ENCODE measurements at places on chromosomes 12 and 14.

GRCh38 chr14:97458255-97458654 lies 661.1 kb downstream of the VRK1 start:
- DNase-seq: no peak

DNA sequence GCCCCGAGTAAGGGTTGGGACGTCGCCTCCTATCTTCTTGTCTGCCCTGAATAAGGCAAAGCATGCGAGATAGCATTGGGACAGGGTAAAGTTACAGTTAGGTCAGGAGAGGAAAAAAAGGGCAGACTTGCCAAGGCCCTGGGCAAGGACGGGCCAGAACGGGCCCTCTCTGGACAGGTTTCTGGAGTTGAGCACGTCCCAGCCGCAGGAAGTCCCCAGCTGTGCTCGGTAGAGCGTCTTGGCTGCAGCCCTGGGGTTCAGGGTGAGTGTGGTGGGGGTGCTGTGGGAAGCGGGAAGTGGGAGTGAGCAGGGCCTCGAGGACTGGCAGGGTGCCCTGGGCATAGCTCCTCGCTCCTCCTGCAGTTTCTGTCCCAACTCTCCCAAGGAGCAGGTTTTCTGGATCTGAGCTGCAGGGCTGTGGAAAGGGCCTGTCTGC lies 5.4 kb downstream of the RPS6KL1 start:
- no peak for DNase-seq

GRCh38 chr12:108668063-108668462 lies 34.4 kb upstream of the SELPLG start:
- no peak for DNase-seq

DNA sequence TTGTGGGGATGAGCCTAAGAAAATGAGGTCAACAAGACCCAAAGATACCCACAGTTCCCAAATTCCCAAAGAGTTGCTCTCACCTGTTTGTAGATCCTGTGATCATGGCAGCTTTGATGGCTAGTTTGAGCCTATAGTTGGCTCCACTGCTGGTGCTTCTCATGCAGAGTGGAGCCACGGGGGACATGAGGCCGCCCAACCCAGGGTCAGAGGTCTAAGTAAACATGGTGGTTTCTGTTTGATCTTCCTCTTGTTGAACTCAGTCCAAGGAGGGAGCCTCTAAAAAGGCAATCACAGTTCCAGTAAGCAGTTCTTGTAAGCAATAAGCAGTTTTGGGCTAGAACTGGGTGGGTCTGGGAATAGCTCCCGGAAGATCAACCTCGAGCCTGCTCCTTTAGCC lies 125.6 kb upstream of the DHRS4 start:
- no peak for DNase-seq

- no peak for DNase-seq
Measured at GRCh38 chr14:75341620-75342019, 63.0 kb downstream of the FOS start.
